ENCODE measurements at places on chromosomes 1 and 21.
A peak's percentile ranks its signal among the peaks of the same experiment; 100 is the strongest.

GRCh38 chr1:212749821-212750535 is 41.6 kb downstream of the NSL1 start:
- no peak for DNase-seq

- DNase-seq: peak; percentile 30
Measured at GRCh38 chr1:41806472-41807155, 112.1 kb downstream of the HIVEP3 start.

DNA sequence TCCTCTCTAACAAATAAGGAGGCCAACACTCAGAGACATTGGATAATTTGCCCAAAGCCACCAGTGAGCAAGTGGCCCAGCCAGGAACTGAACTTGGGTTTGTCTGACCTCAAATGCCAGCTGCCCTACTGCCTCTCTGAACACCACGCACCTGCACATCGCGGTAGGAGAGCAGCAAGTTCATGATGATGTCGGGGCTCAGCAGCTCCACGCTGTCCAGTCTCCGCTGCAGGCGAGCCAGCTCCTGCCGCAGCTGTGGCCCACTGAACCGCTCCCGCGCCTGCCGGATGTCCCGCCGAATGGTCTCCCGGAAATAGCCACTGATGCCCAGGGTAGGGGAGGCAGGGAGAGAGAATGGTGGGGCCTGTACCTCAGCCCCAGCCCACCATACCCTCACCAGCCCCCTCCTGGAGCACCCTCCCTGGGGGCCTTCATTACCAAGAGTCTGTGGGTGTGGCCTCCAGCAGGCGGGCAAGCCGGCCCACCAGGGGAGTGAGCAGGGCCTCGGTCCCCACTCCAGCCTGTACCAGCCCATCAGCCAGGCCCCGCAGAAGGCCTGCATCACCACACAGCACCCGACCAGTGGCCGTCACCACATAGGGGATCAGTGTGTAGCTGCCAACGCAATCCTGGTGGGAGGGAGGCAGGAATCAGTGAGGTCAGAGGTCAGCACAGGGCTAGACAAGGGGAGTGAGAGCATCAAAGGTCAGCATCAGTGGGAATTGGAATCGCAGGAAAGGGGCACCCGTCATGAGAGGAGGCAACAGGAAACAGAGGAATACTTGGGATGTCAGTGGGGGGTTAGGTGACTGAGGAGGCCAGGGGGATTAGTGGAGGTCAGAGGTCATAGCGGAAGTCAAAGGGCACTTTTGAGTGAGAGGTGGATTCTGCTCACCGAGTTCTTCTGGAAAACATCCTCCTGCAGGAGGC is 2.7 kb downstream of the MAP3K6 start:
- DNase-seq: no peak

DNA sequence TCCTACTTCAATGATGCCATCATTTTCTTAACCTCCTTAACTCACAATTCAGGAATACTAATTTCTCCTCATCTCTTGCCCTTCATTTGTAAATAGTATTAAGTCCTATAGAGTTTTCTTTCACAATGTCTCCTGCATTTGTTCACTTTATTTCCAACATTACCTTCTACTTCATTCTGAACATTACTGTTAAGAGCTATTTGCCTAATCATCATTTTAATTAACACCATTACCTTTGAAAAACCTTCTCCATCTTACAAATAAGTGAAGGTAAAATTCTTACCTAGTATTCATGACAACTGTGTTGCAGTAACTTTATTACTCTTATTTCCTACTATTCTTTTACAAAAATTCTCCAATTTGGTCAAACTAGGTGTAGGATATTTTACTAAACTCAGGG is 137.7 kb downstream of the COQ8A start:
- no peak for DNase-seq

All from T-helper 2 cell (primary cell).